ENCODE measurements at places on chromosomes 7 and 10.

DNA sequence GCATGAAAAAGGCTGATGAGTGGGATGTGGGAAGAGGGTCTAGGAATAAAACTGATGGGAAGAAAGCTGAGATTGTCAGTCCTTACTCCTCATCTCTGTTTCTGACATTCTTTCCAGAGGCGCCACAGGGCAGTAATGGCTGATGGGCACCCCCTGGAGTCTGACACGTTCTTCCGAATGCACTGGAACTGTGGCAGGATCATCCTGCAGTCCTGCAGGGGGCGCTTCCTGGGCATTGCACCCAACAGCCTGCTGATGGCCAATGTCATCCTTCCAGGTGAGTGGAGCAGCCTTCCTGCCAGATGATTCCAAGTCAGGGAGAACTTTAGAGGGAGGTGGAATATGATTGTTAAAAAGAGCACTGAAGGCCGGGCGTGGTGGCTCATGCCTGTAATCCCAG, 4.8 kb downstream of the FSCN3 start:
- DNase-seq = no peak

DNA sequence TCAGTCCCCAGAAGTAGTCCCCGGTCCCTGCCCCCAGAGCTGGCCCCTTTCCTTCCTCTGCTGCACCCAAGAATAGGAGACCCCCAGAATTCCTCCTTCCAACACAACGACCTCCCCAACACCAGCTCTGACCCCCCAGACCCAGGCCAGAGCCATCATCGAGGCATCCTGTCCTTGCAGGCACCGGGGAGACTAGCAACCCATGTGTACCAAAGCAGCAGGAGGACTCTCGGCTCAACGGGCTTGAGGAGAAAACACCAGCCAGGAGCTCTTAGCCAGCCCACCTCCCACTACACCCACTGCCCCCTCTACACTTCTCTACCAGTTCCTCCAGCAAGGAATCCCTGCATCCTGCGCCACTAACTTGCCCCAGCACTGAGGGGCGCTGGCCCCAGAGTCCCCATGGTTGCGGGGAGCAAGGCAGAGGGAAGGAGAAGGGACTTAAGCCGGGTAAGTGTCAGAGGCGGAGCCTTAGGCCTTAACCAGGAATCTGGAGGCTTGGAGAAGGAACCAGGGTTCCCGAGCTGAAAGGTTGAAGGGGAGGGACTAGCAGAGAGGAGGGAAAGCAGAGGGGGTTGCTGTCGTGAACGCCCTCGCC, 3.9 kb downstream of the GRID1 start:
- no peak for DNase-seq

DNA sequence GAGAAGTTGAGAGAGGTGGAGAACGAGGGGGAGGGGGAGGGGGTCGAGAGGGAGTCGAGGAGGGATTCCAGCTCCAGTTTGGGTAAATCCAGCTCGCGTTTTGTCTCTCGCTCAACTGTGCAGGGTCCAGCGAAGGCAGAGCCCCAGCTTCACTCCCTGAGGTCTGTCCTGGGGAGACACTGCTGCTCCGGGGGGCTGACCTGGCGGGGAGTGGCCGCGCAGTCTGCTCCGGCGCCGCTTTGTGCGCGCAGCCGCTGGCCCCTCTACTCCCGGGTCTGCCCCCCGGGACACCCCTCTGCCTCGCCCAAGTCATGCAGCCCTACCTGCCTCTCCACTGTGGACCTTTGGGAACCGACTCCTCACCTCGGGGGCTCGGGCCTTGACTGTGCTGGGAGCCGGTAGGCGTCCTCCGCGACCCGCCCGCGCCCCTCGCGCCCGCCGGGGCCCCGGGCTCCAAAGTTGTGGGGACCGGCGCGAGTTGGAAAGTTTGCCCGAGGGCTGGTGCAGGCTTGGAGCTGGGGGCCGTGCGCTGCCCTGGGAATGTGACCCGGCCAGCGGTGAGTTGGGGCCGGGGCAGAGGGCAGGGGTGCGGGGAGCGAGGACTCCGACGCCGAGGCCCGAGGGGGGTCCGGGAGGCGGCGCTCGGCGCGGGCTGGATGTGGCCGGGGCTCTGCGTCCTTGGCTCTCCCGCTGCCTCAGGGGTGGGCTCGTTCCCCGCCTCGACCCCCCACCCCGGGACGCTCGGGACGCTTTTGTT, at the start of gene TET1:
TET1 (plus strand) TSS at position 152 of the 757 bp plus-strand sequence. CDS start 12,002 bp downstream, outside the sequence.
- peak; percentile 1 for DNase-seq

DNA sequence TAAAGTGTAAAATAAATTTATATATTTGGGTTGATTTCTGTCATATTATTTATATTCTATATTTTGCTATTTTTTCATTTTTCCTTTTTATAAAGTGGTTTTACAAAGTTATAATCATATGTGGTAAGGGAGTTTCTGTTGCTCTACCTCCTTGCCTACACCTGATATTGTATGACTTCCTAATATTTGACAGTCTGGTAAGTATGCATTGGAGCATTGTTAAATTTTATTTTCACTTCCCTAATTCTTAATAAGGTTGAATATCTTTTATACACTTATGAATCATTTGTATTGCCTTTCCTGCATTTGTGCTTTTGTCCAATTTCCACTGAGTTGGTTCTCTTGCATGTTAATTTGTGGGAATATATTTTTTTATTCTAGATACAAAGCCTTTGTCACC, 492.4 kb downstream of the GRID1 start:
- no peak for DNase-seq

GRCh38 chr10:70444744-70445143, 3.3 kb upstream of the NODAL start:
- no peak for DNase-seq

- DNase-seq = peak; percentile 62
These were observed 12.5 kb upstream of the CH25H start for GRCh38 chr10:89219513-89220218.

- no peak for DNase-seq
These were observed 33.9 kb downstream of the VWDE start for GRCh38 chr7:12369756-12370155.

DNA sequence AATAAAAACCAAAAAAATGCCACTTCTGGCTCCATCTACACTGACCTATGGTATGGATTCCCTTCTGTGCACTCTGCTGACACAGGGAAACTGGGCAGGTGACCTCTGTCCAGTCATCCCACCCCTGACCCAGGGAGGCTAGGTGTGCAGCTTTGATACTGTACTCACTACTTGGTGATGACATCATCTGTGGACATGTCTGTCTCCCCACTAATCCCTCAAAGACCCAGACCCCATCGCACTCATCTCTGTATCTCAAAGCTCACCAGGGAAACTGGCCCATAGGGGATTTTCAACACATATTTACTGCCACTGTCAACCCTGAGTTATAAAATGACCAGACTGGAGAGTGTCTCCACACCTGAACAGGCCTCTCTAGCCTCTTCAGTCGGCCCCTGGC, 10.6 kb downstream of the SGMS1 start:
- no peak for DNase-seq

DNA sequence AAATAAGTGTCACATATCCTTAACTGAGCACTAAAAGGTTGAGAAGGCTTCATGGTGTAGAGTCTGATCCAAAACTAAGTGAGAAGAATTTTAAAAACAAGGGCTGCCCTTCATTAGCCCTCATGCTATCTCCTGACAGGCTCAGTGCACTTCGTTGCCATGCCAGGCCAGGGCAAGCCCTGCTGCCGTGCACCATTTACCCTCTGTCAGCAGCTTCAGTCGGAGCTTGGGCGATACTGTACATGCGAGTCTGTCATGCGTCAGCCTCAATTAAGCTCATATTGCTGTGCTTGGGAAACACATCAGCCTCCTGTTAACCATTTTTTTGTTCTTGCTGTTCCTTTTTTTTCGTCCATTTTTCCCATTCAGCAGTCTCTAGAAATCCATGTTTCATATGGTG, 166.6 kb downstream of the VTI1A start:
- DNase-seq = no peak

- no peak for DNase-seq
These were observed 217.7 kb downstream of the PRKG1 start for GRCh38 chr10:51291961-51292360.

DNA sequence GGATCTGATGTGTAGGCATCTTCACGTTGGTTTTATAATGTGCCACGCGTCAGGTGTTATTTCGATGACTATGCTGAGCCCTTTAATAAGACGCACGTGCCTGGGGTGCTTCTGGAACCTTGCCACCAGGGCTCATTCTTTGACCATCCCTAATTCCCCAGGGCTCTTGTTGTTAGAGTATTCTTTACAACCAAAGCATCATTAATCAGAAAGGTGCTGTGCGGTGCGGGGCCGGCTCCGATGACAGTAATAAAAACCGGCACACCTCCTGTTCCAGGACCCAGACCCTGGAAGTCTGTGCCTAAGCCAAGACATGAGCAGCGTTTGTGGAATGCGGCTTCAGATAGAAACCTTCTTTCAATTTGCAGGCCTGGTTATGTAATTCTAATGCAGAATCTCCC, 58.4 kb downstream of the MGMT start:
- no peak for DNase-seq

GRCh38 chr7:137760111-137760510, 86.7 kb downstream of the DGKI start:
- DNase-seq = no peak

DNA sequence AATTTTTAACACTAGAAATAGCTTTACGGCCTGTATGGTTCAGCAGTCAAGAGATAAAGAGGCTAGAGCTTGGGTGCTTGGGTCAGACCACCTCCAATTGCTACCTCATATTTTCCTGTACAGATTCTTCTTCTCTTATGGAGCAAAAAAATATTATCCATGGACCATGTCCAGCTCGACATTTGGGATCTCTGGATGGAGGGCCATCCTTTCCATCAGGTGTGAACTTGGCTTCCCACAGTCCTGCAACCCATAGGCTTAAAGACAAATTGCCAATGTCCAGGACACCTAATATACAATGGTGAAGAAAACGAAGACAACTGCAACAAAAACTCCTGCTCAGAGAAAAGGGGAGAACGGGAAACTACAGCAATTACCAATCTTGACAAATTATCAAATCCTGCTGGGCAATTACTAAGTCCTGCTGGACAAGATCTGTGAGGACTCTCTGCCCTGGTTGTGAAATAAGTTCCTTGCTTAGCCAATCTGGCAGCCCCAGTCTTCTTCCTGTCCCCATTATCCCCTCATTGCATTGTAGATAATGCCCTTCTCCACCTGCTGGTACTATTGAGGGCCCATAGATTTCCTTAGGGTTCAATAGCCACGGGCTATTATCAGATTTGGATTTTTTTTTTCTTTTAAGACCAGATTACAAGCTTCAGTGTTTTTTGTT, 42.0 kb upstream of the BRAF start:
- no peak for DNase-seq

DNA sequence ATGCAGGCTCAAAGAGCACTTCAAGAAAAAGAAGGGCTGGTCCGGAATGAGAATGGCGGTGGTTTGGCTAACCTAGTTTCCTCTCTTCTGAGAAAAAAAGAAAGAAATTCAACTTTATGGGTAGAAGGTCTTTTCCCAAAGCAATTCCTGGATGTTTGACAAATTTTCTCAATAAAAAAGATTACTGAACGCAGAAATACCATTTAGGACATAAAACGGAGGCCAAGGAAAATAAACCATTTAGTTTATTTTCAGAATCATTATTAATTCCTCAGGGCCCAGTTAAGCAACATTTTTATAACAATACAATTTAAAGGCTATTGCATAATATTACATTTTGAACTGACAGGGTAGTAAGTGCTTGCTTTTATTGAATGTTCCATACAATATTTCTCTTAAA, 284.6 kb upstream of the ANKRD30A start:
- no peak for DNase-seq

DNA sequence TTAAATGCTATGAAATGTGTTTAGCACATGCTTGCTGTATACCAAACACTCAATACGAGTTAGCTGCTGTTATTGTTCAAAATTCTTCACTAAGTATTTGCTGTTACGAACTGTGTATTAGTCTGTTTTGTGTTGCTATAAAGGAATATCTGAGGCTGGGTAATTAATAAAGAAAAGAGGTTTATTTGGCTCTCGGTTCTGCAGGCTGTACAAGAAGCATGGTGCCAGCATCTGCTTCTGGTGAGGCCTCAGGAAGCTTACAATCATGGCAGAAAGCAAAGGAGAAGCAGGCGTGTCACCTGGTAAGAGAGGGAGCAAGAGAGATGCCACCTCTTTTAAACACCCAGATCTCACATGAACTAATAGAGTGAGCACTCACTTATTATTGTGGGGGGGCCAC, 1.6 kb downstream of the UBE2D4 start:
- no peak for DNase-seq

DNA sequence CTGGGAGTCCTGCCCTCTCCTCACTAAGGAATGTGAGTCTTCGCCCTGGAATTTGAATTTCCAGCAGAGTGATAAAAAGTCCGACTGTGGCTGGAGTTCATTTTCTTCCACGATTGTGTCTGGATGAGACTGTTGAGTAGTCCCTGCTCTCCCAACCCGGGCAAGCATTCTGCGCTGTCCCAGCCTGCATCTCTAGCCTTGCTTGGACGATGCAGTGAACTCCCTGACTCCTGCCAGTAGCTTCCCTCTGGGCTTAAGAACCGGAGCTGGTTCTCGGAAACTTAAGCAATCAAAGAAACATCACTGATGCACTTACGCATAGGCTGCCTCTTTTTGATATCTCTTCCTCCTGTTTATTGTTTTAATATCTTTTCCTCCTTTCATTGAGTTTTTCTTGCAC, 116.0 kb upstream of the FZD8 start:
- DNase-seq = no peak

DNA sequence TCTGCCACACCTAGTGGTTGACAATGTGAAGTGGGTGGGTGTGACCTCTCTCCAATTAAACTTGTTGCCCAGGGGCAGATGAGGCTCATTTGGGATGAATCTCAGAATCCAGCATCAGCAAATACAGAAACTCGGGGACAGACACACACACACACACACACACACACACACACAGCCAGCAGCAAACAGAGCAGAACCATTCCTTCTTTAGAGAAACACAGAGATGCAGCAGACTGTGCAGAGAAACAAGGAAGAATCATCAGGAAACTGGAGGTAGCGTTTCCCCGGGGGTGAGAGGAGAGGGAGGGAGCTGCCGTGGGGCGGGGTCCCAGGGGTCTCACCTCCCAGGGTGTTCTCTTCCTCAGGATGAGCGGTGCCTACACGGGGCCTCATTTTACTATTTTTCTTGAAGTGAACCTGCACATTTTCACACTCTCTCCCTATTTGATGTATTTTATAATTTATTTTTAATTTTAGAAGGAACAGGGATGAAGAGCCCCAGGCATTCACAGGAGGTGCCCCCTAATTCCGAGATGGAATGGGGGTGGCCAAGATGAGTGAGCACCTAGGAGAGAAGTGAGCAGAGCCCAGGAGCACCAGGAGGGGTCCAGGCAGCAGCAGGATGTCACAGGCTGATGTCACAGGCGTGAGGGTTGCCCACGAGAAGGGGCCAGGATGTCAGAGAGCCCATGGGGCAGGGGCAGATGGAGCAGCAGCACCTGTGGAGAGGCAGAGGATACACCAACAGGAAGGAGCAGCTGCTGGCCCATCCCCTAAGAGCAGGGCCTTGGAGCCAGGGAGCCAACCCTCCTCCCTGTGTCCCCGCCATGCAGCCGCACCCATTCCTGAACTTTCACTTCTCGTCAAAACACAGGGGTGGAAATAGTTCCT, 85.3 kb upstream of the PPP2R2D start:
- DNase-seq = no peak

GRCh38 chr10:86355571-86356038, 11.0 kb downstream of the GRID1 start:
- DNase-seq = peak; percentile 91
